A172 (cell line): ENCODE measurements at places on chromosomes 2 and 18.

DNA sequence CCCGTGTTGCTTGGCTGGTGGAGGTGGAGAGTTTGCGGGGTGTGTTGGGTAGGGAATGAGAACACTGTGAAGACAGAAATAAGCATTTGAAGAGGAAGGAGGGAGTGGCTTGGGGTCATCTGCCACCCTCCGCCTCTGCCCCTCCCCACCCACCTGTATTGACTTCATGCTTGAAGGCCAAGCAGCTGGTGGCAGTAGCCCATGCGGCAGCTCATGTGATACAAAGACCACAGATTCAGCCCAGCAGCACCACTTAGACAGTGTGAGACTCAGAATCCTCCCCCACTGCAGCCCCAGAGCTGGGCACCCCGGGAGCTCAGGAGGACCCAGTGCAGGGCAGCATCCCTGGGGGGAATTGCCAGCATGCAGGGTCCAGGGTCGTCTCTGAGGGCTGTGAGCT lies 15.4 kb downstream of the NPPC start:
- no peak for DNase-seq

DNA sequence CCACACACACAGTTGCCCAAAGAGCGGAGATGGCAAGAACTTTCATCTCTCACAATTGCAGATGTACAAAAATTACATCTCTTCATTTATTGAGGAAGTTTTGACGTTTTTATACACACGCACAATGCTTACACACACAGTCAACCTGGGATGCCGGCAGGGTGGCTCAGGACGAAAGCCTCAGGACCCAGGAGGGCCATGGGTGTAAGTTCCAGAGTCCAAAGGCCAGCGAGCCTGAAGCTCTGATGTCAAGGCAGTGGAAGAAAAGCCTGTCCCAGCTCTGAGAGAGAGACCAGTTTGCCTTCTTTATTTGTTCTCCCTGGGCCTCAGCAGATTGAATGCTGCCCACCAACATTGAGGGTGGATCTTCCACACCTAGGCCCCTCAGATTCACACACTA lies 10.1 kb downstream of the AMER3 start:
- no peak for DNase-seq

DNA sequence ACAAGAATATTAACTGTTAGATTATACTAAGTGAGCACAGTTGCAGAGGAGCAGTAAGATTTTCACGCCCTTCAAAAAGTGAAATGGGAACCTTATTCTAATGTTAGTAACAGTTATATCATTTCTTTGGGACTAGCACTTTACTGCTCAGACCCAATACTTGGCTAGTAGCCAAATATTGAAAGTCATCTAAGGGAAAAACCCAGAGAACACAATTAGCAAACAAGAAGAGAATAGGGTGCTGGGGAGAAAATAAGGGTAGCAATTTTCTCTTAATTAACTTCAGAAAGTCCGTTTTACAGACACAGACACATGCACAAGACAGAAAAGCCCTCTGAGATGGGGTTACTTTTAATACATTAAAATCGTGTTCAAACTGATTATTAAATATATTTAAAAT lies 71.8 kb downstream of the ID2 start:
- DNase-seq, result no peak

DNA sequence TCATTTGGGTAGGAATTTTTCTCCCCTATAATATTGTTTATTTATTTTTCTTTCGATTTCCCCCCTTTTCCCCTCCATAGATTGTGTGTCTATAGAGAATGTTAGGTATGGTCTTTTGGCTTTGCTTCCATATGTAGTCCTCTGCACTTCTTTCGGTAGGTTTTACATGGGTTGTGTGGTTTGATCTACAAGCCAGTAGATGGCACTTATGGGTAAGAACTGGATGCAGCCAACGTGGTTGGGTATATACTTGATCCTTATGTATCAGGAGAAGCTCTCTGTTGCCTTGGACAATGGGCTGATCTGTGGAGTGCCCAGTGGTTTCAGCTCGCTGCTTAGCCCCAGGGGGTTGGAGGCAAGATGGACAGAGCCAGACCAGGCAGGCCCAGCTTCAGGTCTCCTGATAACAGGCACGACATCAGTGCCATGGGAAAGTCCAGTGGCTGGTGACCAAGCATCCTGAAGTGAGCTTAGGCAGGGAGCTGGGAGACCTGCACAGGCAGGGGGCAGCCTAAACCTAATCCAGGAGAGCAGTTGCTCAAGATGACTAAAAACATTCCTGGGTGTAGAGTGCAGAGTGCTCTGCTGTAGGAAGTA lies 488.3 kb downstream of the CCDC85A start:
- DNase-seq, result no peak

DNA sequence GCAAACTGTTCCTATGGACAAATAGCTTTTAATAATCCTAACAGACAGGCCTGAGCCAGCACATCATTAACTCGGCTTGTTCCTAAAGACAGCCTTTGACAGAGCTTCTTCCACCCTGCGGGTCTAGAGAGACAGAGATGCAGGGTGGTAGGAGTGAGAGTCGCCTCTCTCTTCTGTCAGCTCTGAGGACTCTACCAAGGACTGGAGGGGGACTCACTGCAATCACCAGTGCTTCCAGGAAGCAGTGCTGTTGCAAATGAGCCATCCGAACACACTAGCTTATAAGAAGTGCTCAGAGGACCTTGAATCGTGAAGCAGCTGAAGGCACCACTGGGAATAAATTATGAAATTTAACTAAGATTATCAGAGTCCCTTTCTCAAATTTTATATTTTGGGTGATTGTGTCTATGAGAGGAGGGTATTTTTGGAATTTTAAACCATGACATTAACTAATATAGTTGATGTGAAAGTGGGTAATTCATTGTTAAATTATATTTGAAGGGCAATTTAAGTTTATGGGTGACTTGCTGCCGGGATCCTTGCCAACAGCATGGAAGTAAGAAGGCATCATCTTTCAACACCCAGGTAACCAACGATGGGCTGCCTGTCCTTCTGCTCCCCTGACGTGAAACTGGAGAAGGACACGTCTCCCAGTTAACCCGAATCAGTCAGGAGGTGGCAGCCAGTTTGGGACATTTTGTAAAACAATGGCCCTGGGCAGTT lies 43.6 kb upstream of the PXDN start:
- DNase-seq, result no peak

DNA sequence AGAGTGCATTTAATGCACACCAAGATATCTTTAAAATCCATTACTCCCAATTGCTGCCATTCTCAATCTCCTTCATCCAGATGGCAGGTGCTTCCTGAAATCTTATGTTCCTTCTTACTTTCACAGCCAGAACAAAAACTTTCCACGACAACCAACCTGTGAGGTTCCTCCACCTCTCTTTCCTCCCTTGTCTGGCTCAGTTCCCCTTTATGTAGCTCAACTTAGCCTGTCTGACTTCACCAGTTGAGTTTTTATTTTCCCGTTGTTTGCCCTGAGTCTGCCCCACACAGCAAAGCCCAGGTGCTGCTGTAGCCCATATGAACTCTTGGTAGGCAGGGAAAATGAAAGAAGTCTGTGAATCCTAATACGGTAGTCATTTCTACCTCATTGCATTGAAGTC lies 112.5 kb downstream of the MREG start:
- no peak for DNase-seq

GRCh38 chr2:127408004-127408806 lies 10.0 kb upstream of the PROC start:
- peak; percentile 75 for DNase-seq

- no peak for DNase-seq
Measured at GRCh38 chr18:46393961-46394360, 263.1 kb downstream of the LOXHD1 start.

- peak; percentile 65 for DNase-seq
Measured at GRCh38 chr2:158412206-158412605, 44.3 kb downstream of the CCDC148 start.

- no peak for DNase-seq
Measured at GRCh38 chr2:81097361-81097760, 792.8 kb upstream of the LRRTM1 start.

DNA sequence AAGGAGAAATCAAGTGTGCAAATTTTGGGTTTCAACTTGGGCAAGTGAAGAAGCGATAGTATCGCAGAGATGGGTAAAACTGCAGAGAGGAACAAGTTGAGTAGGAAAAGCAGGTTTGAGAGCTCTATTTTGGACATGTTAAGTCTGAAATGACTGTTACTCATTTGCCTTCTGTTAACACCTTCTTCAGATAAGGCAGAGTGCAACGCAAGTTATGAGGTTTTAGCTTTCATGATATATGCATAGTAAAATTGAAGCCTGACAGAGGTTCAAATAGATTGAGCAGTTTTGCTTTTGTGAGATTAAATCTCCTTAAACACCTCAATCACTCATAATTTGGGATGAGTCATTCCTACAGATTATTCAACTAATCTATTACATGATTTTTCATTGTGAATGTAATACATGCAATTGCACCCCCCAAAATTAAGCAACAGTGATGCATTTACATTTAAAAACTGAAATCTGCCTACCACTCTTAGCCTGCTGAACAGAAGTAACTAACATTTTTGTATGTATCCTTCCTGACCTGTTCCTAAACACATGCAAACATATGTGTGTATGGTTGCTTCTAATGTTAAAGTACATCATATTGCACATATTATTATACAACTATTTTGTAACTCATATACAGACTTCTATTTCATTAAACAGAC lies 575.4 kb downstream of the ARHGAP15 start:
- DNase-seq, result no peak

DNA sequence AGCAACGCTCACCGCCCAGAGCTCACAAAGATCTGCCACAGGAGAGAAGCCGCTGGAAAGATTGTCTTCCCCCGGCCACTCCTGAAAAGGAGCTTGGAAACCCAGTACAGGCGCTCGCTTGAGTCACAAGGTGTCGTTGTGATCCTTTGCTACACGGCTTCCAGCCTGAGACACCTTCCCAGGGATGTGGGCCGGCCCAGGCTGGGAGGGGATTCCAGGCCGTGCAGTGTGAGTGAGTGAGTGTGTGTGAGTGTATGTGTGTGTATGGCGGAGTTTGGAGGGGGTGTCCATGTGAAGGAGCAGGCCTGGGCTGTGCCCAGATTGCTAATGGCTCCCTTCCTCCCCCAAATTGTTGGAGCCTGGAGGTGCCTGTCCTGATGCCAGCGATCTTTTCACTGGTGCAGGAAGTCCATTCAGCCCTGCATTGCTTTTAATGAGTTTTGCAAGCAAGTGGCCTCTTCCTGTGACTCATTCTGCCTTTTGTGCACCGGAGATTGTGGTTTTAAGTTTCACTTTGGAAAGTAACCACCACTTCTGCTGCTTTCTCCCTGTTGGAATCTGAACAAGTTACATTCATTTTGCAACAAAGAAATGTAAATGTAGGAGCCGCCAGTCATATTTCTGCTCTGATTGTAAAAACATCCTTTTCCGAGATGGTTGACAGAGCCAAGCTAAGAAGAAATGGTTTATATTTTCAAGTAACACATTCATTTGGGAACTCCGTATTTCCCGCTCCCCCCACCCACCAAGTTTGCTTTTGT lies 83.7 kb downstream of the LPIN1 start:
- DNase-seq, result peak; percentile 98

DNA sequence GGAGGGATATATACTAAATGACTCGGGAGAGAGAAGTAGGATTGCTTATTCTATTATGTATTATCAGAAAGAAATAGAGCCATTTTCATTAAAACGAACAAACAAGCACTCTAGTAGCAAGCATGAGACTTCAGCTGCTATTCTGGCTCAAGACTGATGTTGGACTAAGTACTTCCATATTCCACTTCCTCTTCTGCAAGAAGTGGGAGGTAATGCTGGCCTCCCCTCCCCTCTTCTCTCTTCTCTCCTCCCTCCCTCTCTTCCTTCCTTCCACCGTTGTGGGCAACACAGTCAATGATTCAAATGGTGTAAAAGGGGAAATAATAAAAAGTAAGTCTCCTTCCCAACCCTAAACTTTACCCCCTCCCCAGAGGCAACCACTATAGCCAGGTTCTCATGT lies 62.6 kb downstream of the EMX1 start:
- no peak for DNase-seq

GRCh38 chr18:32042337-32042736 lies 23.7 kb downstream of the RNF125 start:
- DNase-seq, result no peak

DNA sequence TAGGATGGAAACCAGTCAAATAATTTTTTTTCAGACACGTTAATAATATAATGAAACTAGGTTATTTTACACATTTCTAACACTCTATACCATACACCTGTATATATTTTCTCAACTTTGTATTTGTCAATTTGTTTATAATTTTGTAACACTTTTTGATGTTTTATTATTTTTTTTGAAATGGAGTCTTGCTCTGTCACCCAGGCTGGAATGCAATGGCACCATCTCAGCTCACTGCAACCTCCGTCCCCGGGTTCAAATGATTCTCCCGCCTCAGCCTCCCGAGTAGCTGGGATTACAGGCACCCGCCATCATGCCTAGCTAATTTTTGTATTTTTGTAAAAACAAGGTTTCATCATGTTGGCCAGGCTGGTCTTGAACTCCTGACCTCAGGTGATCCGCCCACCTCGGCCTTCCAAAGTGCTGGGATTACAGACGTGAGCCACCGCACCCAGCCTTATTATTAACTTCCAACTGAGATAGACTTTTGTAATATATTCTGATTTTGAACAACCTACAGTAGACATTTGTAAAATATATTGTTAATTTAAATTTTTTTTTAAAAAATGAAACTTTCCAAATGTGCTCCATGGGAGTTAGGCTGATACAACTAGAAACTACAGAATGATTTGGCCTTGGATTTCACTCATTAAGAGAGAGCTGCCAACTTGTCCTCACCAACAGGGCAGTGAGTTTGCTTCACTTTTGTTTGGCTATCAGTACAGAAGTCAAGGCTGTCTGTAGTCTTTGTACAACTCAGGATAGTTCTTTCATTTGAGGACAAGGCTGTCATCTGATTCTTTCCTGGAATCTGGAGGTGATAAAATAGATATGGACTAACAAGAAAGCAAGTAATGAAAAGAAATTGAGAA lies 33.9 kb upstream of the COBLL1 start:
- no peak for DNase-seq

GRCh38 chr2:162838136-162838497 lies 450 bp downstream of the KCNH7 start:
- DNase-seq, result no peak

- DNase-seq, result no peak
Measured at GRCh38 chr2:47662552-47662951, 120.4 kb upstream of the MSH6 start.

- no peak for DNase-seq
Measured at GRCh38 chr18:919078-919477, 14.4 kb downstream of the ADCYAP1 start.

DNA sequence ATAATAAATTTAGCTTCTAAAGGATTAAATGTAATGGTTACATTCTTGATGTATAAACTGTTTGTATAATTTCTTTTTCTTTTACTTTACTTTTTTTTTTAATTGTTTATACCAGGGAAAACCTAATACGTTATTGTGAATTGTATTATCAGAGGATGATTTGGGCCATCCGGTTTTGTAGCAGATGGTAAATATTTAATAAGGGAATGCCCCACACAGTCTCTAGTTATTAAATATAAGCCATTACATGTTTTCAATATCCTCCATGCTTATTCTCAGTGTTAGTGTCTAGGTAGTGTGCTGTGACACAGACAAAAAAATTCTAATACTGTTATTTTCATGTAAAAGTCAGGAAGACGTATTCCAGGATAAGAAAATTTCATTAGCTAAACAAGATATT lies 553.9 kb downstream of the ZNF804A start:
- DNase-seq, result no peak

- no peak for DNase-seq
Measured at GRCh38 chr2:37825586-37825985, 99.5 kb upstream of the RMDN2 start.

- DNase-seq, result no peak
Measured at GRCh38 chr2:68009526-68009925, 53.3 kb downstream of the C1D start.
